ENCODE measurements at places on chromosomes 1 and 21.

DNA sequence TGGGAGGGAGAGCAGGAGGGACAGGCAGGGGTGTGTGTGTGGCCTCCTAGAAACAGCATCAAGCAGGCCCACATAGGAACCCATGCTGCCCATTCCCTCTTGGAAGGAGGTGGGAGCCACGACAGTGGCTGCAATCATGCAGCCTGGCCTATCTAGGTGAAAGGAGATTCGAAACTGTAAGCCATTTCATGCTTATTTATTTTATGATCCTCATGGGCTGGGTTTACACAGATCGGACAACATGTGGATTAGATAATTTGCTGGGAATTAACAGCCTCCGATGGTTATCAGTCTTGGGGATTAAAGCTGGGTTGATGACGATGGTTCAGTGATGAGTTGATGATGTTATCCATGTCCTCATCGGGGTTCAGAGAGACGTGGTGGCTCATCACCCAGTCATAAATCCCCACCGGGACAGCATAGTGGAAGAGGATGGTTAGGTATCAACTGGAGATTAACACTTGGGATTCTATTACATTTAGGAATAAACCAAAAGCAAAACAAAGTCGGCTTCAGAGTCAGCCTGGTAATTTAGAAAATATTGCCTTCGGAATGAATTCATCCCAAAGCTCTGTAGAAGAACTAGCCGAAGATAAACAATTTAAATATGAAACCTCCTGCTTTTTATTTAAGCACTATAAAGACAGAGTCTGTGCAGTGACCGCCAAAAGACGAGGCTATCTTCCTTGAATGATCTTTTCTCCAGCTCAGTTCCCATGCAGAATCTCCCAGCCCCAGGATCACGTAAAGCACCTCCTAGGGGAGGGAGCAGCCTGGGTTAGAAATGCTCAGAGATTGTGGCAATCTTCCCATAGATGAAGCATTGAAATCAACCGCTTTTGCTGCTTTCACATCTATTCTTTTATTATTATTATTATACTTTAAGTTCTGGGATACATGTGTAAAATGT is 252.8 kb downstream of the FOXD2 start:
- DNase-seq = no peak

GRCh38 chr1:168420177-168420576 is 123.6 kb downstream of the XCL2 start:
- no peak for DNase-seq

DNA sequence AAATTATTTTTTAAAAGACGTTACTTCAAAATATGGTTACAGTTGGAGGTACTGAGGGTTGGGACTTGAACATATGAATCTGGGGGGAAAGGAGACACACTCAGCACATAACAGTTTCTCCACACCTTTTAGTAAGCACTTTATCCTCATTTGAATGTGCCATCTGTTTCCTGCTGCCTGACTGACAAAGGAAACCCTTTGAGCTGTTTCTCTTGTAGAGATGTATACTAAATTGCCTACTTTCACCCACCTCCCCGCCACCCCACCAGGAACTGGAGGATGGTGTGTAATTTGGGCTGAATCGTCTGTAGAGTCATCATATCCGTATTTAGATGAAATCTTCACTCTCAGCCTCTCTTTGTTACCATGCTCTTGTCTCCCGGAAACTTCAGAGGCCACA is 108.1 kb downstream of the KAZN start:
- no peak for DNase-seq

GRCh38 chr1:94737124-94737998 is 82.8 kb upstream of the SLC44A3 start:
- DNase-seq = no peak

DNA sequence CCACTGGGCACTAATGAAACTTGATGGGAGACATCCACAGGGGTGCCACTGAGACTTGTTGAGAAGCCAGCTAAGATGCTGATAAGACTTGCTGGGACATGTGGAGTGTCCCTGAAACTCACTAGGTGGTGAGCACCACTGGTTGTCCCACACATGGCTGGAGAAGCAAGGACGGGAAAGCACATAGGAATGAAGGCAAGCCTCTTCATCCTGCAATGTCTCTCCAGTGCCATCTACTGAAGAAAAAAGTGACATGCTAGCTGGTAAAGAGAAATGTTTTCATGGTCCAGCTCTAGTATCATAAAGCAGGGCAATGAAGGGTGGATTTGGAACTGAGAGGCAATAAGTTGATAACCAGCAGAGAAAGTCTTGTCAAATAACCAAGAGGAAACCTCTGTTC is 283.0 kb downstream of the PAPPA2 start:
- DNase-seq = no peak

- no peak for DNase-seq
These were observed 9.0 kb upstream of the MEF2D start for GRCh38 chr1:156509424-156510034.

DNA sequence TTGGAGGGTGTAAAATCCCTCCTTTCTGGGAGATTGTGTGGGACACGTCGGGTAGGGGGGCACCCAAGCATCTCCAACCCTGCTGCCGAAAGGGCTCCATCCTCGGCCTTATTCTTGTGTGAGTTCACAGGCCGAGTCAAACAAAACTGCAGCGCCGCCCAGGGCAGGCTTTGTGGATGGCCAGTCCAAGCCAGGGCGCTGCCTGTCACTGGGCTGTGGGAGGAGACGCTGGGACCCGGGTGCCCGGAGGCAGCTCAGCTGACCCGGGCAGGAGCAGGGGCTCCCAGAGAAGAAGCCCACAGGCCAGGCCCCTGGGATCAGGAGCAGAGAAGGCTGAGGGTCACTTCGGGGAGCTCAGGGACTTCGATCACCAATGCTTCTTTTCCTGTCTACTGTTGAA is 31.8 kb upstream of the ARHGEF16 start:
- no peak for DNase-seq

- DNase-seq = no peak
These were observed 4.9 kb downstream of the CROCC start for GRCh38 chr1:16926491-16927073.

DNA sequence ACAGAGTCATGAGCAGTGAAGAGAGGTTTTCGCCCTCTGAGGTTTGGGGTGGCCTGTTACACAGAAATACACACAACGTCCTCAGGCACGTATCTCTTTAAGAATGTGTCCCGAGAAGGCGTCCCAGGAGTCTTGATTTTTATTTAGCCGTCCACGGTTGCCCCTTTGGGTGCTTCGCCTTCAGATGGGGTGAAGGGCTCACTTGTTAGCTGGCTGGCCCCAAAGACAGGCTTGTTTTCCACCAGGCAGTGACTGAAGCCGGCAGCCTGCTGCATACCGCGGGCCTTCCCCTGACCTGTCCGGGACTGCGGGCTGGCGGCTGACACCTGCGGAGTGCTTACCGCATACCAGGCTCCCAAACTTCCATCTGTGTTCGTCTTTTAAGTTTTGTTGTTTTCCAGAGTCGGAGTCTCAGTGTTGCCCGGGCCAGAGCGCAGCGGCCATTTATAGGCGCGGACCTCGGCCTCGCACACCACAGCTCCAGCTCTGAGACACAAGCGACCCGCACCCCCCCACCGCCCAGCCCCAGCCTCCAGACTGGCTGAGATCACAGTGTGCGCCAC is 1.6 kb upstream of the ADARB1 start:
- no peak for DNase-seq

DNA sequence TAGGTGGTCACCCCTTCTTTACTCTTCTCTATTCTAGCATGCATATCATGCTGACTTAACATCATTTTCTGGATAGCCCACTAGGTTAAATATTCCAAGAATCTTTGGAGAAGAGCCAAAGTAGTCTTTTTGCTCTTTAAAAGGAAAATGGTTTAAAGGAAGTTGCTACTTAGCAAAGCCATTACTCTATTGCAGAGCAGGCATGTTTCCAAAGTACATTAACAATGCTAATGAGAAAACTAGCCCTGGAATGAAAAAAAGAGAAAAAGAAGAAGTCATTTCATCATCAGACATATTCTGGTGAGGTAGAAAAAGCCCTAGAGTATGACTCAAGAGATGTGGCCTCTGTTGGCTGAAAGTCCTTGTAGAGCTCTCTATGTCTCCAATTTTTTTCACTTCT is 74.0 kb downstream of the NUF2 start:
- DNase-seq = no peak

DNA sequence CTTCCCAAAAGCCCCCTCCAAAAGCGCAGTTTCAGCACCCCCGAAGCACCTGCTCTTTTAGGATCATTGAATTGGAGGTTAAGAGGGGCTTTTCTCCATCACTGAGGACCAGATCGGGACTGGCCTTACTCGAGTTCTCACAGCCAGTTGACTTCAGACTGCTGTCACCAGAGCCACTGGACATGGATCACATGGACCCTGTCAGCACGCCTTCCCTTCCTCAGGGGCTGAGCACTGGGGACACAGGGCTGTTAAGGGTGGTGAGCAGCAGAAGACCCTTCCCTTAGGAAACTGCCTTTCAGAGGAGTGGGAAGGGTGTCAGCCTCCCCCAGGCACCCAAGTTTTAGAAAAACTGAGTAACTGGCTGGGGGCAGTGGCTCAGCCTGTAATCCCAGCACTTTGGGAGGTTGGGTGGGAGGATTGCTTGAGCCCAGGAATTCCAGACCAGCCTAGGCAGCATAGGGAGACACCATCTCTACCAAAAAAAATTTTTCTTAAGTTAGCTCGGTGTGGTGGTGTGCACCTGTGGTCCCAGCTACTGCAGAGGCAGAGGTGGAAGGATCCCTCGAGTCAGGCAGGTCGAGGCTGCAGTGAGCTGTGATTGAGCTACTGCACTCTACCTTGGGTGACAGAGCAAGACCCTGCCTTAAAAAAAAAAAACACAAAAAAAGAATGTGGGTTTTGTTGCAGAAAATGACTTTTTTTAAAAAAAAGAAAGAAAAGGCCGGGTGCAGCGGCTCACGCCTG is 584 bp upstream of the FGR start:
- DNase-seq = no peak

- no peak for DNase-seq
These were observed 173.6 kb upstream of the KCTD3 start for GRCh38 chr1:215393476-215393875.

DNA sequence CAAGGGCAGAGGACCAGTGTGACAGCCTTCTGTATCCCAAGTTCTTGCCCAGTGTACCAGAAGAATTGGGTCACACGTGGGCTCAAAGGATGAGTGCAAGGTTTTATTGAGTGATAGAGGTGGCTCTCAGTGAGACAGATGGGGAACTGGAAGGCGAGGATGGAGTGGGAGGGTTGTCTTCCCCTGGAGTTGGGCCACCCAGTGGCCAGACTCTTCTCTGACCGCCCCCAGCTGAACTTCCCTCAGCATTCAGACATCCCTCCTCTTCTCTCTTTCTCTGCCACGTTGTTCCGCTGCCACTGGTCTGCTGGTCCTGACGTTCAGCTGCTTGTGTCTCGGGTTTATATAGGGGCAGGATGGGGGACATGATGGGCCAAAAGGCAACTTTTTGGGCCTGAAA is 150.1 kb upstream of the IVNS1ABP start:
- DNase-seq = no peak

DNA sequence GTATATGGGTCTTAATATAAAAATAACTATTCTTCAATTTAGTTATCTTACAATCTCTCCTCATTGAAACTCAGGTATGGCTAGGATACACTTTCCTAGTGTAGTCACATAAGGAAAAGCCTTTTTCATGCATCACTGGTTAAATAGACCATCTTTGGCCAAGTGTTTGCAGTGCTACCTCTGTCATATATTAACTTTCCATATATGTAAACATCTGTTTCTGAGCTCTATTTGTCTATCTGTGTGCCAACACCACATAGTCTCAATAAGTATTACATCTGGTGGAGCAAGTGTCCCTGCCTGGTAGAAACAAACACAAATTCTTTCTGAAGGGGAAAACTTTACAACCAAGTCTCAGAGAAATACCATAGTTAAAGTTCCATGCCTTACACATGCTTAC is 134.6 kb downstream of the TSEN15 start:
- DNase-seq = no peak

- no peak for DNase-seq
These were observed 31.8 kb downstream of the SPSB1 start for GRCh38 chr1:9324246-9325096.

DNA sequence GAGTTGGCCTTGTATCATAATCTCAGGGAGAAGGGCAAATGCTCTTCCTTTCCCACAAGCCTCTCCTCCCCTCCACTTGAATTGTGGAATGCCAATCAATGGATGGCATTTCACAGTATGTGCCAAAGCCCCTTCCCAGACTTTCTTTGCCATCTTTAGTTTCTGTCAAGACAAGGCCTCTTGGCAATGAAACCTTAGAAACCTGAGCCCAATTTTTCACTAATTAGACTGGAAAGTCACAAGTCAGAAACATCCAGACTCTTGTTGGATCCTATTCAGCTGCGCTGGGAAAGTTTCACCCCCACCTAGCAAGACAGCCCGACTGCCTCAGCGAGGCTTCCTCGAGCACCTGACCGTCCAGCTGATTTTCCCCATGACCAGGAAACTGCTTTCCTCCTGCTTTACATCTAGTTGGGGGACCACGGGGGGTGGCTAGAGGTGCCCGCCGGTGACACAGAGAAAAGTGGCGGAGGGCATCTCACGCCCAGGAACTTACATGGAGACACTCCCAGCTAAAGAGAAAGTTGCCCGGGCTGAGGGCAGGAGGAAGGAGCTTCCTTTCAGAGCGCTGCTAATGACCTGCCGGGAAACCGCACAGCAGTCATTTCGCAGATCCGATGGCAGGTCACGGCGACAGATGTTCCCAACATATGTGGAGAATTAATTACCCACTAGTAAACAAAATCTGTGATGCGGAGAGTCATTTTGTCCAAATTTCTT is 302.6 kb upstream of the RRP15 start:
- no peak for DNase-seq

DNA sequence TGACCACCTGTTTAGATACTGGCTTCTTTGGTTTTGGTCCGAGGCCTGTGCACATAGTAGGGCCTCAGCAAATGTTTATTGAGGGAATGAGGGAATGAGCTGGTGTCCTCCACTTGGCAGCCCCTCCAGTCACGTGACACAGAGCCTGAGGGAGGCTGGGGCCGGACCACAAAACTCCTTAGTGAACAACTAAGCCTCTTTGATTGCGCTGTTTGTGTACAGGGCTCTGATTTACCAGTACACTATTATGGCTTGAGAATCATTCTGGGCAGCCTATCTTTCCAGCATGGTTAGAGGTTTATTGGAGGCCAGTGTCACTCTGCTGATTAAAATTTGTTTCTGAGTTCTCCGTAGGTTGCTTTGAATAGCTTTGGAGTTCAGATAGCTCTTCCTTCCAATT is 10.2 kb upstream of the LRRN2 start:
- DNase-seq = no peak

DNA sequence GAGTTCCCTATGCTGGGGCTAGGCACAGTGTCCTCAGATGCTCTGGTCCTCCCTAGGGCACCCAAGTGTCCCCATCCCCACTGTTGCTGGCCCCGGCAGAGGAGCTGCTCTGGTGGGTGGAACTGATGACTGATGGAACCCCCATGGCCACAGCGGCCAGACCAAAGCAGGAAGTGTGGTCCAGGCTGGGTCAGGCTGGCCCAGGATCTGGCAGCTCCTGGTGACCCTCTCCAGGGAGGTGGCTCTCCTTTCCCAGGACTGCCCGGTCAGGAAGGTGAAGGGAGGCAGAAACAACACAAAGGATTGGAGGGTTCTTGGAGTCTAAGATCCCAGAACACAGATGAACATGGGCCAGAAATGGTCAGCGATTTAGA is 1.1 kb downstream of the NKAIN1 start:
- DNase-seq = no peak

- no peak for DNase-seq
These were observed 389.3 kb downstream of the OMA1 start for GRCh38 chr1:58157256-58157655.
